ENCODE measurements at places on chromosomes 3 and 15.

DNA sequence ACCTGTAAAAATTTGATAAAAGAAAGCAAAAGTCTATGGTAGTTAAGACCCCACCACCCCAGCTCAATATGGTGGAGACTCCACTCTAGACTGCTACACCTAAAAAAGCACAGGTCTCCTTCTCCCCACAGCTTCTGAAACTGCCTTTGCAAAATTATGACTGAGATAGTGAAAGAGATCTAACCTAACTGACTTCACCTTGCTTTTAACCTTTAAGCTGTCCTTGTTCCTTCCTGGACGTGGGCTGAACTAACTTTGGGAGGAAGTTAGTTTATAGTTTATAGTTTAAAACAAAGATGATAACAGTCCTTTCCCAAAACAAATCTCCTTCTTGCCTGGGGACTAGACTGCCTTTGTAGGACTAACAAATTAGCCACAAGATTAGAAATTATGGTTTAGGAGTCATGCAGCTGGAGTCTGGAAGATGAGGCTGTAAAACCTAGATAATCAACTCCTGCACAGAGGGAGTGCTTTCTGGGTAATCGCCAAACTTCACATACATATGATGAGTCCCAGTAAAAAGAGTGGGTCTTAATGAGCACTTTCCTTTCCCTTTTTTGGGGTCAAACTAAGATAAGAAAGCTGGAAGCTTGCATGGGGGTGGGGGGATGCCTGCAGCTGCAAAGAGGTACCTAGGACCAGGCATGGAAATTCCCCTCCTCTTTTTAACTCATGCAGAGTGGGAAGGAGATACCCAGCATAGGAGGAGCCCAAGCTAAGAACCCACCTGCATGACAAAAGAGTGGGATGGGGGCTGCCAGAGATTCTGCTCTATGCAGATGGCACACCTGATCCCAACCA is 17.5 kb downstream of the CCR8 start:
- DNase-seq: no peak

GRCh38 chr3:132145833-132146232 is 111.0 kb upstream of the CPNE4 start:
- DNase-seq: no peak

DNA sequence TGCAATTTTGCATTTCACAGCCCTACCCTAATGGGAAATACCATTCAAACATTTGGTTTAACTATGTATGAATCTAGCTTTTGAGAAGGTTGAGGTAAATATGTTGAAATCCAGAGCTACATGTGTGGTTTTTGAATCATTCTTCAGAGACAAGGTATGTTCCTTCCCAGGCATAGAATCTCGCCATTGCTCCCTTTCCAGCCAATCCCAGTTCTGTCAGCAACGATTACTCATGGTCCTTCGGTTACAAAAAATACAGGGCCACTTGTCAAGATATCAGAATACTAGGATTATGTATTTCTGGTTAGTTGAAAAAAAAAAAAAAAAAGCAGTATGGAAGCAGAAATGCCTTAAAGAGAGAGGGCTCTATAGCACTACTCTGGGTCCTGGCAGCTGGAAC is 182.4 kb downstream of the RBMS3 start:
- no peak for DNase-seq

DNA sequence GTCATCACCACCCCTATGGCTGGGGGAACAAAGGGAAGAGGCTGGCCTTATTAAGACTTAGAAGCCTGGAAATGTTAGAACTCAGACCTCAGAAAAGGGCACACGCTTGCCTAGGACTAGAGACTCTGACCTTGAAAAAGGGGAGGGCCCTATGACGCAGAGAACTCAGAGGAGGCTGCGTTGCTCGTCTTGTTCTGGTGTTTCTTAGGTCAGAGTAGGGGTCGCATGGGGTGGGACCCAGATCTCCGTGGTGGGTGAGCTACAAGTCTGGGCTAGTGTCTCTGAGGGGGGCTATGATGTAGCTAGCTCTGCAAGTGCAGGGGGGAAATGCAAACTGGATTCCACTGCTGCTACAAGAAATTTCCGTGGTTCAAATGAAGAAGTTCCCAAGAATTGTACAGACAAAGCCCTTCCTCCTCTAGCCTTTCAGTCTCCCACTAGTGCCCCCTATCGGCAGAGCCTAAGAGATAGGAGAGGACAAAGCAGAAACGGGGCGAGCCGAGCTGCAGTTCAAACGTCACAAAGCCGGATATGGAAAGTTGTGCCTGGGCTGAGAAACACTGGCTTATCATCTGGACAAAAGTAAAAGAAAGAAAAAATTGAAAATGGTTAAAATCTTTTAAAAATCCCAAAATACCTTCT is 392.9 kb upstream of the ROBO2 start:
- no peak for DNase-seq

DNA sequence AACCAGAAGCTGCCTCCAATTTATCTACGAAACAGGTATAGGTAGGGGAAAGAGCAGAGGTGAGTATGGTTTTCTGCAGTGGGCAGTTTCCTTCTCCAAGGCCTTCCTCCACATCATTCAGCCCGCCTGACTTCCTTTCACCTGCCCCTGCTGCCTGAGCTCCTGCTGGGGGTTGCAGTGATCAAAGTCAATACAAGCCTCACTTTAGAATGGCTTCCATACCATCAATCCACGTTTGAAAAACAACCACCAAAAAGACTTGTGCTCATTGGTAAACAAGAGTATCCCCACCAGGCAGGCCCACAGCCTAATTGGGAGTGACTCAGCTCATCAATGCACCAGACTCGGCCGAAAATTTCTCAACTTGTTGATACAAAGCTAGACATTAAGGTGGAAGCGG is 159.9 kb downstream of the MAGI1 start:
- no peak for DNase-seq

DNA sequence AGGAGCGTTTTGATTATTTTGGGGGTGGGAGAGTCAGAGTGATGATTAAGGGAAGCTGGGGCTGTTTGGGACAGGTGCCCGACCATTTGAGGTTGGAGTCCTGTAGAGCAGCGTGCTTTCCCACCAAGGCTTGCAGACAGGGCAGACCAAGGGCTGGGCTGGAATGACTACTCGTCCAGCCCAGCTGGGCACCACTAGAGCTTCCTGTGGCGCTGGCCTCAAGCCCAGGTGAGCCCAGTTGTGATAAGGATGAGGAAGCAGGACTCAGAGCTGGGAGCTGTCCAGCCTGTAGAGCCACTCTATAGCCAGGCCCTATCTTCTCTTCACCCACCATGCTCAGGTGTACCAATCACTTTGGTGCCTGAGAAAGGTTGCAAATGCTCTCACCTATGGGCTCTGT is 75.8 kb upstream of the ACAN start:
- DNase-seq: no peak

- no peak for DNase-seq
Observed at GRCh38 chr3:185737020-185737419, 87.8 kb downstream of the IGF2BP2 start.

- DNase-seq: peak; percentile 38
Observed at GRCh38 chr3:66407611-66408218, 93.1 kb downstream of the LRIG1 start.

- DNase-seq: no peak
Observed at GRCh38 chr3:113088616-113089015, 97.8 kb downstream of the GTPBP8 start.

- no peak for DNase-seq
Observed at GRCh38 chr3:53331871-53332270, 15.5 kb downstream of the DCP1A start.

DNA sequence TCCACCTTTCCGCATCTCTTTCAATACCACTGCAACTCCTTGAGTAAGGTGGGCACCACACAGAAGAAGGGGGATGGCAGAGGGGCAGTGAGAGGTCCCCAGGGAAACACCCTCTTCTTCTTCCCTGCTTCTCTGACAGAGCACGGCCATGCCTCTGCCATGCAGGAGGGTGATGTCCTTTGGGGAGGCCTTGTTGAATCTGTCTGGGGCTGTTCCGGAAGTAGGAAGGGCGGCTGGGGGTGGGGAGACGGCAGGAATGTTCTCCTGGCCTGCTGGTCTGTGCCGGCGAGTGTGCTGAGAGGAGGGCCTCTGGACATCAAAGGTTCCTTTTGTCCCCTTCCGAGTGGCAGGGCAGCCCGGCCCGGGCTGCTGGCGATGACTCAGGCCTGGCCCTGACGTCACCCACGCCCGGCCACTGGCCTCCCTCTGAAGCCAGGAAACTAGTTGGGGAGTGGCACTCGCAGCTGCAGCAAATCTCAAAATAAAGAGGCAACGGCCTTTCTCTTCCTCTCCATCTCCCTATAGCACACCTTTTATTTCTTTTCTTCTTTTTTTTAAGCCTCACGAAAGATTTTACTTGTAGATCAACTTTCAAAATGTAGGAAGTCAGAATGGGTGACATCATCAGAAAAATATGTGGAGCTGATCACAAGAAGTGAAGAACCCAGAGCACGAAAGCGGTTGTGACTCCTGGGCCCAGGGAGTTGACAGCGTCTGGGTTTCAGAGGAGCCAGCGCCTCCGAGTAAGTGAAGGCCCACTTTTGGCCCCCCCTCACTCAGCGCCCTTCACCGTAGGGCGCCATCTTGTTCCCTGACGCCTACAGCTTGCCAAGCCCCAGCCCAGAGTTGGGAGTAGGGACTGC is at the start of gene ZBTB38:
TSS of gene ZBTB38 (plus strand) at position 443 of the 863 bp plus-strand sequence. CDS start 73,885 bp downstream, outside the sequence.
- DNase-seq: no peak

GRCh38 chr3:185655426-185656320 is 69.6 kb downstream of the SENP2 start:
- DNase-seq: no peak

DNA sequence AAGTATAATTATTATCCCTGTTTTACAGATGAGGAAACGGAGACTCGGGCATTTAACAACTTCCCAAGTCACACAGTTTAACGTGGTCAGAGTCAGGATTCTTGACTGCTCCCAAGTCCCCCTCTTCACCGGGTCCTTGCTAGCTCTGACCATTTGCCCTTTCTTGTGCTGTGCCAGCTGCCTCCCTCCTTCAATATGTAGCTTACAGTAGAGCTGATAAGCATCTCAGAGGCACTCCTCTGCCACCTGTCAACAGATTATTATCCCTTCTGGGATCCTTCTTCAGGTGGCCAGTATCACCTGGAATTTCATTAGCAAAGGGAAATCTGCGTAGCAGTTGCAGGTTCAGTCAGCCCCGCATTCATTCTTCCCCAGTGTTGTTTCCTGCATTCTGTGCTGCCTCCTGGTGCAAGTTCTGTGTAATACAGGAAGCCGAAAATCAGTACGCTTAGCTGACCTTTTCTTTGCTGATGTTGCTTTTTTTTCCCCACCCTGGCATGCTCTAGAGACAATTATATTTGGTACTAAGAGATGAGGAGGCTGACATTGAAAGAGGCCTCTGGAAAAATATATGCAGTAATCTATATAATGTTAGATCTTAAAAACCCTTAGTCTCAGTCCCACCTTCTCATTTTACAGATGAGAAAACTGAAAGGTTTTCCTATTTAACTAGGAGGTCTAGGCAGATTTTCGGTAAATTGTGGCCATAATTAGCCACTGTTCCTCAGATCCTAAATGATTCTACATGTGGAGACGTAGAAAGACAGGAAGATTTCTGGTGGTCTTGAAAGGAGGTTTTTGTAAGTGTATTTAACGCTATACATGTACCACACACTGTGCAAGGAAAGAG is 24.8 kb downstream of the TMOD2 start:
- peak; percentile 56 for DNase-seq

DNA sequence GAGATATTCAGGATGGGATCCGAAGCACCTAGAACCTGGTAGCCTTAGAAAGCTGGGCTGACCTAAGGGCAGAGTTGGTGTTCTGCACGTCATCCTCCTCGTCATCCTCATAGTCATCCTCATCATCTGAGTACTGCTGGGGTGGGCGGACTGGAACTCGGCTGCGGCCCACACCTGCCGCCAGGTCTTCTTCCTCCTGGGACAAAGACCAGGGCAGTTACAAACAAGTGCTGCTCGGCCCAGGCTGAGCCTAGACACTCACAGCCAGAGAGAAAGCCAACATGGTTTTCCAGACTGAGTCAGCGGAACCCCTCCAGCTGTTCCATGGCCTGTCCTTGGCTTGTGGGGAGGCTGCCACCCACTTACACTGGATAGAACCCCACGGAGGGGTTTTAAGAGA is 40.5 kb downstream of the SEMA3G start:
- DNase-seq: no peak

DNA sequence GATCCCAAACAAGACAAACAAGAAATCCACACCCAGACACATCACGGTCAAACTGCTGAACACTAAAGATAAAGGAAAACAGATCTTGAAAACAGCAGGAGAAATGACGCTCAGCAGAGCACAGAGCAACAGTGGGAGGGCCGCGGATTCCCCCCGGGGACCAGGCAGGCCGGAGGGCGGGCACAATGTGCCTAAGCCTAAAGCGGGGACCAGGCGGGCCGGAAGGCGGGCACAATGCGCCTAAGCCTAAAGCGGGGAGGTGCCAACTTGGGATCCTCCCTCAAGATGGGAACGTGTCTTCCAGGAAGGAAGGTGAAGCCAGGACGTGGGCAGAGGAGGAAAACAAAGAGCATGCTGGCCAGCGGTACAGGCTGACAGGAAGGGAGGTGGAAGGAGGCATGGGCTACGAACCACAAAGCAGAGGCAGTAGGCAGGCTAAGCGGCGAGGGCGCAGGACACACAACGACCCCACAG is 31.1 kb downstream of the CYFIP1 start:
- DNase-seq: peak; percentile 37

- no peak for DNase-seq
Observed at GRCh38 chr3:9765865-9766264, 3.9 kb downstream of the CAMK1 start.

DNA sequence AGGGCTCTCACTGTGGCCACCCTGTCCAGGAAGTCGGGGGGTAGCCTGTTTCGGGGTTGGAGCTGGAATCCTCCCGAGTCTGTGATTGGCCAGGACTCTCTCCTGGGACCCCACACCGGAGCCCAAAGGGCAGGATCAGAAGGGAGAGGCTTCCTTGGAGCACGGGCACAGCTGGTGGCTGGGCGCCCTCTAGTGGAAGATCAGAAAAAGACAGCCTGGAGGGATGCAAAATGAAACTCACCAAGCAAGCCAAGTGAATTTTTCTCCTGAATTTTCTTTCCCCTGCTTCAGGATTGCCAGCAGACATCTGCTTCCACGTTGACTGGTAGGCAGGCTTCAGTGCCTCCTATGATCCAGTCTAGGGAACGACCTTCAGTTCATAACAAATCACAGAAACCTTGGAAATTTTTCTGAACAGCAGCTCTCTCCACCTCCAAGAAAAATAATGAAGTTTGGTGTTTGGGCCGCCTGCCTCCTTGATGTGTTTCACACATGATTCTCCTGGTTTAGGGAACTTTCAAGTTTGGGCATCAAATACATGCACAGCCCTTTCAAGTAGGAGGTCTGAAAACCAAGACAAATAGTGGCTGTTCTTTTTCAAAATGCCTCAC is 224.6 kb downstream of the VPS13C start:
- DNase-seq: peak; percentile 82

GRCh38 chr15:67013696-67014095 is 51.7 kb upstream of the SMAD3 start:
- peak; percentile 60 for DNase-seq
